A549 treated with CORT108297 at 1 μM for 4 hours (cell line): ENCODE measurements at places on chromosomes 4 and X. TPM values are rescaled to one million over a fixed set of nuclear protein-coding genes. Genes with fewer than 3 reads are reported as not detected.

The CXCL1 gene
- total RNA-seq: 9.1 to 35.8 TPM (median 16.9 TPM) in 5 replicates

The ZMAT1 gene
- 0.08 TPM in 1 of 5 replicates, not detected in the others for total RNA-seq

The SPARCL1 gene
- total RNA-seq: not detected in 5 replicates

The MAGEA2 gene
- 0.08 to 0.13 TPM (median 0.11 TPM) in 4 of 5 replicates, not detected in the other for total RNA-seq

The ESX1 gene
- total RNA-seq: 0.06 to 0.12 TPM in 2 of 5 replicates, not detected in the others

The SMR3B gene
- not detected in 5 replicates for total RNA-seq
